Activated CD8-positive, alpha-beta memory T cell treated with anti-CD3 and anti-CD28 coated beads for 1 hour (primary cell): ENCODE measurements at places on chromosomes 2 and 18.

- DNase-seq = peak; percentile 29
Measured at GRCh38 chr2:85413592-85414420, 3.6 kb upstream of the CAPG start.

DNA sequence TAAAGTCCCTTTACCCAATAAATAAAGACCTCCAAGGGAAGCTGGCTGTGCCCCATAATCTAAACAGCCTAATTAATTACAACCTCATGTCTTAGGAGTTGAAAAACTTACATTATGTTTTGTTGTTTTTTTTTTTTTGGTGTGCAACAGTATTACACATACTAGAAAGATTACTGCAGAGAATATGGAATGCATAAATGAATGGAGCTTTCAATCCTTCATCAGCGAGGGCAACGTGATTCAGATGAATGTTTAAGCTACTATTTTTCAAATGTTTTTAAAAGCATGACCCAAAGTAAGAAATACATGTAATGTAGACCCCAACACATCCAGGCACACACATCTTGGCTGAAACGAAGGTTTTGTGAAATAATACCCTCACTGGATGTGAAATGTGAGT, 167.1 kb upstream of the FN1 start:
- DNase-seq = no peak

DNA sequence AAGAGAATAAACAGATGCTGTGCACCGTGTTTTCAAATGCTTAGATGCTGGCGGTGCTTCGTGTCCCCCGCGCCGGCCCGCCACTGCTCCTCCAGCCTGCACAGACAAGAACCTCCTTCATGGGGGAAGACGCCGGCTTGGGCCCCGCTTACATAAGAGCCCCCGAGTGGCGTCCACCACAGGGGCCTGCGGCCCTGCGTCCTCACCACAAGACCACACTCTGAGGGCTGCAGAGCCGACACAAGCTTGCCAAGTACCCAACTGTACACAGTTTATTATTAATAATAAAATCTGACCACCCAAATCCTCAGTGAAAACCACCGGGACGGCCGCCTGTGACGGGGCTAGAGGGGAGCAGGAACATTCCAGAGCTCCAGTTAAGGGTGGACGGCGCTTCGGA, 232.2 kb downstream of the HDAC4 start:
- no peak for DNase-seq

DNA sequence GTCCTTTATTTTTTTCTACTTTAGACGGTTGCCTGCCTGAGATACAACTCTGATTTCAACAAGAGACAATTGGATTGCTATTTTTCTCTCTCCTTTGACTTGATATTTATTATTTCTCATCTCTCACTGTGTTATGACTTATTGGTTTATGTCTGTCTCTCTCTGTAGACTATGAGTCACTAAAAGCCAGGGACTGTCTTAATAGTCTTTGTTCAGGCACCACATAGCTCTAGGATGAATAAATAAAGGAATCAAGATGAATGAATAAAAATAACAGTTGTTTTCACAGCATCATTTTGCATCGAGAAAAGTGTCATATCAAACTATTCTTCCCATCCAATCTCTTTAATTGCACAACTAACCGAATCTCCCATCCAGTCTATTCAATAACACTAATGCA, 31.4 kb upstream of the CD28 start:
- no peak for DNase-seq

DNA sequence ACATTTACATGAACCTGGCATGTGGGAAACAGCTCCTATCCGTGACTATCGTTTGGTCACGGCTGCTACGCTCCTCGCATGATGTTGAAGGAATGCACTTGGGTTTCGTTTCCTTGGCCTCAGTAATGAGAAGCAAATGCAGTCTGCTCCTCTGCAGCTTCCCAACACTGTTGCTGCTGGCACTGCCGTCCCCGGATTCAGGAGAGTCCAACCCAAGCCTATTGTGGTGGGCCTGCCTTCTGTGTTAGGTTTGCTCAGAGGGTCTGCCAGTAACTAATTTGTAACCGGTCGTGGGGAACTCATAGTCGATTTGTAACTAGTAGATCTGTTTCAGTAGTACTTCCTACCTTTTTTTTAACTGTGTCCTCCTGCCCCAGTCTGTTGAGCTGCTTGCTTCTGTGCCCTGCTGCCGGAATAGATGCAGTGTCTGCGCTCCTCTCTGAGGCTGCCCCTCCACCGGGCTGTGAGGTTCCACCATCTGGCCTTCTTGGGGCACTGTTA, 58.4 kb downstream of the WDSUB1 start:
- DNase-seq = no peak

DNA sequence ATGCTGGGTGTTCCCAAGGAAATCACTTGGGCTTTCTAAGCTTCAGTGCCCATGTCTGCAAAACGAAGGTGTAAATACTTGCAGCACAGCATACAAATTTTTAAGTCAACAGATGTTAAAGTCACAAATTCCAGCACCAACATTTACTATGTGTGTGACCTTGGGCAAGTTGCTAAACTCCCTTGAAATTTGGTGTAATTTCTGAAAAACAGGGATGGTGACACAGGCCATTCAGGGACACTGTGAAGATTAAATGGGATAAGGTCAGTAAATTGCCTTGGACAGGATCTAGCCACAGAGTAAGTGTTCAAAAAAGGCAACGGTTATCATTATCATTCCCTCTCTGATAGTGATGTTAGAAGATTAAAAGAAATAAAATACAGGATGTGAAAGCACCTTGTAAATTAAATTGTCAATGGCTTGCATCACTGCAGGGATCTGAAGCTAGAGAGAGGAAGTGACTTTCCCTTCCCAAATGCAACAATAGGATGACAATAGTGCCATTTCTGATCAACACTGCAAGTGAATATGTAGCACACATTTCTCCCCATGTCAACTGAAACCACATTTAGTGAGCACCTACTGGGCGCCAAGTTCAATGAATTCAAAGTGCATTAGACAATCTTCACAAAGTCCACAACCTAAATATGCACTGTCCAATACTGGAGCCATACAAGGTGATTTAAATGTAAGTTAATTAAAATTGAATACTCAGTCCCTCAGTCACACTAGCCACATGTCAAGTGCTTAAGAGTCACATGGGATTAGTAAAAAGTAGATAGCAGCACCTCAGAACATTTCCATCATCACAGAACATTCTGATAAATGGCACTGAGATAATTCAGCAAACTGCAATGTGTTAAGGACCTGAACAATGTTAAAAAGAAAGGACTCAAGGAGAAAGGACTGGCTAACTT, 81.2 kb downstream of the STK39 start:
- no peak for DNase-seq

- no peak for DNase-seq
Measured at GRCh38 chr18:2411381-2411960, 159.8 kb downstream of the METTL4 start.

- DNase-seq = no peak
Measured at GRCh38 chr2:16487686-16488085, 177.9 kb downstream of the CYRIA start.

DNA sequence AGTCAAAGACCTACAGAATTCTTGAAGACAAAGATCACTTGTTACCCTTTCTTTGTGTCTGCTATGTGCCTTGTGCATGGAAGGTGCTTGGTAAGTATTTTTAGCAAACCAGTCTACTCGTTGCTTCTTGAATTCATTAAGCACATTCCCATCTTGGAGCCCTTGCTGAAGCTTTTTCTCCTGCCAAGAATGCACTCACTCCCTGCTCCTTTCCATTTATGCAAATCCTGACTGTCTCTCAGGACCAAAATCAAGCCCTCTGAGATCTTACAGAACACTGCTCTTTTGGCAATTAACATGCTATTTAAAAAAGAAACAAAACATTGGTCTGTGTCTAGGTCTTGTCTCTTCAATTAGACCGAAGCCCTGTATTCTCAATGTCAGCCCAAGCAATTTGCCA, 75.8 kb downstream of the CLHC1 start:
- no peak for DNase-seq

DNA sequence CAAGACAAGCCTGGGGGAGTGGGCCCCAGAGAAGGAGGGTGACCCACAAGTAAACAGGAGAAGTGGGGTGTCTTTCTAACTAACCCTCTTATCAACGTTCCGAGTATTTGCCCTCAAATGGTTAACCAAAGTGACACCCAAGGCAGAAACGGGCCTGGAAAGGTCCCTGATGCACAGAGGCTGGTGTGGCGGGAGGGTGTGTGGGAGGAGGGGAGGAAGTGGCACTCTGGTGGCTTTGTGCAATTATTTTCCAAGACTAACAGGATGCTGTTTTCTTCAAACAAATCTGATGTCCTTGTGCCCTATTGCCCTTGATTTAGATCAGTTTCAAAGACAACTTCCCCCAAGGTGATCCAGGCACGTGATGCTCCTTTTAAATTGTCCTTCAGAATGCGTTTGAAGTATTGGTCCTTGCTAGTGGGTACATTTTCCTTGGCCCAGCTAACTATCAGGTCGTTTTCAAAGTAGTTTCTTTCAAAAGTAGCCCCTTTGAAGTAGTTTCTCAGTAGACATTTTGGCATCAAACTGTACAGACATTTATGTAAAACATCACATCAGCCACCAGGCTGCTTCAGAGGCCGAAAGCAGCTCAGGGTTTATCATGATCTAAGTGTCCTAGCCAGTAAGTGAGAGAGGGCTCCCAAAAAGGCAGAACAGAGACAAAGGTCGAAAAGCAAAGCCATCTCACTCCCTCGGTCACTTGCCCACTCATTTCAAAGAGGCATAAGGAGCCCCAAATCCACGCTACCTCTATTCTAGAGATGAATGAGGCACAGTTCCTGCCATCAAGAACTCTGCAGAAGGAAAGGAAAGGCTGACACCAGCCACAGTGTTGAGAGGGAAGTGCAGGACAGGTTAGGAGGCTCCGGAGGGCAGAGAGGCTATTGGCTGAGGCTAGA, 371.1 kb upstream of the ID2 start:
- no peak for DNase-seq

DNA sequence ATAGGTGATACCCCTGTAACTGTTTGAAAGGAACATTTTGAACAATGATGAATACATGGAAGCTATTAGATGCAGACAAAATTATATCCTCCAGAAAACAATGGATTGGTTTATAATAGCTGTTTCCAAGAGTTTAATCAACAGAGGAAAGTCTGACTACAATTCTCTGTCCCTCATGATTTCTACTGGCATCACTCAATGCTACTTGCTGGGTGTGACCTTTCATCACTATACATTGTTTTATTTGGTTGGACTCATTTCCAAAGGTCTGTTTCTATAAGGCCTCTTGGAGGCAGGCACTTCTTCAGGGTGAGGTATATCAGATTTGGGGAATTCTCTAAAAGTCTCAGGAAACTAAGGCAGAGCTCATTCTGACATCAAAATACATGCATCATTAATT, 636.1 kb upstream of the SLC8A1 start:
- no peak for DNase-seq

DNA sequence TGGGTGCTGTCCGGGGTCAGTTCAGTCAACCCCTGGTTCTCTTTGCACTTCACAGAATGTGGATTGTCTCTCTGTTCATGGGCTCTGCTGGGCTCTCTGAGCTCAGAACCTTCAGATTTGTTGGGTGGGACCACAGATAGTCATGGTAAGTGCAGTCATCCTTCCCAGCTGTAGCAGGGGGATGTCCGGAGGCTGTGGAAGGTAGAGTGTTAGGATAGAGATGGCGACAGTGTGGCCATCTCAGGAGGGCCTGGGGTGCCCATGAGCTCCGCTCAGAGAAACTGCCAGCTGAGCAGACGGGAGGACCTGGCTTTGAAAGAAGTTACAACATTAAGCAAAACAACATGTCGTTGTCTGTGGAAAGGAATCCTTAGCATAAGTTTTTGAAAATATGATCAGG, 149.8 kb downstream of the FAM210A start:
- DNase-seq = no peak

DNA sequence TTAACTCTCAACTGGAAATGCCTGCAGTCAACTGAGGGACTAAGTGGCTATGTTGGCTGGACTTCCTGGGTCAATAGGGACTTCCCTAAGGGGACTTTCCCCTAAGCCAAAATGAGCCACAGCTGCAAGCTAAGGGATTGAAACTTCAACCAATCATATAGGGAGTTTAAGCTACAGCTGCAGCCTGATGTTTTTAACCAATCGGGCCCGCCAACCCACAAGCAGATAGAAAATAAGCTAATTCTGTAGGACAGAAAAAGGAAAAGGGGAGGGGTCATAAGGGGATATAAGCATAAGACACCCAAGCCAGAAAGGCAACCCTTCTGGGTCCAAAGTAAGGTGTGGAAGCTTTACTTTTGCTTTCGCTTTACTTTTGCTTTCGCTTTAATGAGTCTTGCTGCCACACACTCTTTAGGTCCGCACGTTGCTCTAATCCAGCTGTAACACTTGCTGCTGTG, 927.5 kb downstream of the ERBB4 start:
- no peak for DNase-seq

- no peak for DNase-seq
Measured at GRCh38 chr2:73717251-73717606, 19.9 kb downstream of the TPRKB start.

GRCh38 chr2:113965644-113966043, 75.8 kb downstream of the ACTR3 start:
- DNase-seq = no peak

DNA sequence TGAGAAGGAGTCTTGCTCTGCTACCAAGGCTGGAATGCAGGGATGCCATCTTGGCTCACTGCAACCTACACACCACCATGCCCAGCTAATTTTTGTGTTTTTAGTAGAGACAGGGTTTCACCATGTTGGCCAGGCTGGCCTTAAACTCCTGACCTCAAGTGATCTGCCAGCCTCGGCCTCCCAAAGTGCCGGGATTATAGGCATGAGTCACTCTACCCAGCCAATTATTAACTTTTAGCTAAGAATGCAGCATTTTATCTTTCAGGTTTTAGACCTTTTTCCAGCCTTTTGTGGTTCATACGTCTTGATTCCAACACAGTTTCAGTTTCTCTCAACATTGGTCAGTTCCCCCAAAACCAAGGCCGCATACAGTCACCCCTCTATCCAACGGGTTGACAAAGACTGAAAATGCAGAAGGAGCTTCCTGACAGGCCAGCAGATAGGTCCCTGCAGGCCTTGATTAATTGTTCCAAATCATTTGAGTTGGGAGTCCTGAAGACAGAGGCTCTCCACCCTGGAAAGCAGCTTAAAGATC, 262.2 kb upstream of the KLHL29 start:
- no peak for DNase-seq

DNA sequence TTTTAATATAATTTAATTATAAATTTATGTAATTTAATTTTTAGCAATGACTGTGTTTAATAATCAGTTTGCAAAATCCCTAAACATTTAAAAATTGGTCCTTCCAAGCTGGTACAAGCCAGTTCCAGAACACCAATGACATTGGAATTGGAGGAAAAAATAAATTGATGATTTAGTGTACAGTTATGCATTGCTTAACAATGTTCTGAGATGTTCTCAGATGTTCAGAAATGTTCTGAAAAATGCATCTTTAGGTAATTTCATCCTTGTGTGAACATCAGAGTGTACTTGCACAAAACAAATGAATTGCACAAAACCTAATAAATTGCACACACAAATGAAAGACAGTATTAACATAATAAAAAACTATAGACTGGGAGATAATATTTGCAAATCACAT, 95.2 kb downstream of the TRIB2 start:
- DNase-seq = no peak

- no peak for DNase-seq
Measured at GRCh38 chr2:161312996-161313395, 4.8 kb downstream of the PSMD14 start.

- DNase-seq = no peak
Measured at GRCh38 chr18:3246635-3247239, 864 bp upstream of the MYL12A start.

- DNase-seq = no peak
Measured at GRCh38 chr2:67394734-67395133, 2.4 kb upstream of the ETAA1 start.

GRCh38 chr2:217360781-217361482, 501.1 kb upstream of the TNP1 start:
- no peak for DNase-seq

GRCh38 chr2:208228476-208228875, 26.4 kb downstream of the IDH1 start:
- no peak for DNase-seq

- no peak for DNase-seq
Measured at GRCh38 chr2:236211296-236211695, 43.1 kb upstream of the GBX2 start.
